Activated CD8-positive, alpha-beta memory T cell treated with anti-CD3 and anti-CD28 coated beads, Interleukin-2, amount 50 U/mL, for 48 hours (primary cell): ENCODE measurements at places on chromosomes 4 and X.

DNA sequence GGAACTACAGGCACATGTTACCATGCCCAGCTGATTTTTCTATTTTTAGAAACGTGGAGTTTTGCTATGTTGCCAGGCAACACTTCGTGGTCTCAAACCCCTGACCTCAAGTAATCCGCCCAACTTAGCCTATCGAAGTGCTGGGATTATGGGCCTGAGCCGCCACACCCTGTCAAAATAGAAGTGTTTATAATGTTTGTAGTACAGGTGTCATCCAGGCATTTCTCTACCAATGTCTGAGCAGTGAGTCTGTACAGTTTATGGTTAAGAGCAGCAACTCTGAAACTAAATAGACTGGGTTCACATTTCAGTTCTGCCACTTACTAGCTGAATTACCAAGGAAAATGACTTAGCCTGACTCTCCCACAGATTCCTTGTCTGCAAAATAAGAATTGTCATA lies 460.4 kb upstream of the GALNT7 start:
- no peak for DNase-seq

DNA sequence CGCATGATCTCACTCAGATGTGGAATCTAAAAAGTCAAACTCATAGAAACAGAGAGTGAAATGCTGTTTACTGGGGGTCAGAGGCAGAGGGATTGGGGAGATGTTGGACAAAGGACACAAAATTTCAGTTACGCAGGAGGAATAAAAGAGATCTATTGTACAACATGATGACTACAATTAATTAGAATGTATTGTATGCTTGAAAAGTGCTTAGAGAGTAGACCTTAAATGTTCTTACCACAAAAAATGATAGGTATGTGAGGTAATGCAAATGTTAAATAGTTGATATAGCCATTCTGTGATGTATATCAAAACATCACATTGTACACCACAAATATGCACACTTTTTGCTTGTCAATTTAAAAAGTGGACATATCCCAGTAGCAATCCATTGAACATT lies 36.1 kb upstream of the PHKA2 start:
- no peak for DNase-seq

DNA sequence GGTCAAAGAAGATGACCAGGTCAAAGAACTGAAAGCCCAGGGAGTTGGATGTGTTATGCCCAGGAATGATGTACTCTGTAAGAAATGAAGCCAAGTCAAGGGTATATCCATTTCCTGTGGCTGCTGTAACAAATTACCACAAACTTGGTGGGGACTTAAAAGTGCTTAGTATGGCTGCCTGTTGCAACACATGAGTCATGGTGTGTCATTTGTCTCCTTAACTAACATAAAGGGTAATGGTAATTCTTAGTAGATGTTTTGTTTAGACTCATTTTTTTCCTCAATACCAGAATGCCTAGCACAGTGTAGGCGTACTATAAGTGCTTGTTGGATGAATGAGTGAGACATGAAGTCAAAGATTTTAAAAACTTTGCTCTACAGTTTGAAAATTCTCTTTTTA lies 45.7 kb downstream of the SYTL5 start:
- no peak for DNase-seq

DNA sequence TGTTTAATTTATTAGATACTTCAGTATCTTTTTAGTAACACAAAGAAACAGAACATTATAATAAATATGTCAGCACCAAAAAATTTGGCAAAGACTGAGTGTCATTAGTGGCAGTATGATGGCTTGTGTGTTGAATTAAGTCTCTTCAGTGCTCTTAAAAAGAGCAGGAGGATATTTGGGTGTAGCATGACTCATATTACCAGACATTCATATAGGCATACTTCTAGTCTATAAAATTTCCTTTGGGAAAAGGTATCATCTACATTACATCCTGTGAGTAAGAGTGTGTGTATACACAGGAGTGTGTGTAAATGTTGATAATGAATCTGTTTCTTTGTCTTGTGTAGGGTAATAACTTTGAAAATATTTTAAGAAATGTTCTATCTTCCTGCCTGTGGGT lies 135.7 kb downstream of the CNKSR2 start:
- DNase-seq, result no peak

DNA sequence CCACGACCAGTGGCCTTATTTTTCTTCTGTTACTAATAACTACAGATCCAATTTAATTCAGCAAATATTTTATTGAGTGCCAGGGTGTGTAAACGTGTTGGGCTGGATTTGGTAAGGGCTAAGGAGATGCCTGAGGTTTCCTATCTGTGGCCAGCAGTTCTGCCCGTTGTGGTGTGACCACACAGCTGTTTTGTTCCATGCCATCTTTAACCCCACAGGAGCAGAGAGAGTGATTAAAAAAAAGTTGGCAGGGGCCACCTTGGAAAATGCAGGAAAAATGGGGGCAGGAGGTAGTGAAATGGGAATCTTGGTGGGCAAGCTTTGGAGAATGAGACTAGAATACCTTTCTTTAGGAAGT lies 1.1 kb downstream of the PLAC8 start:
- no peak for DNase-seq

GRCh38 chr4:88110826-88111225 lies 47.6 kb downstream of the ABCG2 start:
- DNase-seq, result no peak

GRCh38 chr4:21307709-21308108 lies 607.5 kb downstream of the PACRGL start:
- DNase-seq, result no peak

GRCh38 chr4:8356856-8357255 lies 83.7 kb downstream of the ACOX3 start:
- DNase-seq, result no peak

DNA sequence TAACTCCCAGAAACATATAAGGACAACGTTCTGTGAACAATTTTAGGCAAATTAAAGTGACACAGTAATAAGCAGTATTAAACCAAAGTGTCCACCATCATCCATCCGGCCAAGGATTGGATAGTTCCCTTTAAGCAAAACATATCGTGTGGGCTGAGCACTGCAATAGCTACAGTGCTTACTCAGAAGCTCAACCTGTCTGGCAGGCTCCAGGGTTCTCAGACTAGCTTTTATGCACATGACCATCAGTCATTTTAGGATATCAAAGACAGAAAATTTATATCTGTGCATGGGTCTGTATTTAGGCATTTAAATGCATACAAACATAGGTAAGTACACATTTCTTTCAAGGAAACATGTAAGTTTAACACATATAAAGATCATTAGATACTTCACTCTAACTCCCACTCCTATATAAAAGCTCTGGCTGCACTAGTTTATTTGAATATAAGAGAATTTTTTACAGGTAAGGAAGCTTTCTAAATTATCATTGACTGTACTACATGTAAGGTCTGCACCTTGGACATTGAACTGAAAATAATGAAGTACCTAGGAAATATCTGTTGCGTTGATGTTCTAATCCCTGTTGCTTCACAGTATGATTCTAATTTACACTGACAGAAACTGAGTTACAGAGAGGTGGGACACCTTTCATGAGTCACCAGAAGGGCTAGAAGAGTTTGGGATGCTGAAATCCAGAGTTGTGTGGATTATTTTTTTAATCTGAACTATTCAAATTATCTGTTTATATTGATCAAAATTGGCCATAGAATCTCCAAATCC lies 67.6 kb downstream of the ELOVL6 start:
- DNase-seq, result no peak

- no peak for DNase-seq
Measured at GRCh38 chrX:109632906-109633504, 8.0 kb upstream of the KCNE5 start.
